Fibroblast of the conjunctiva (primary cell): ENCODE measurements at places on chromosomes 16 and 17.

GRCh38 chr17:80883831-80884735 lies 107.6 kb upstream of the CHMP6 start:
- DNase-seq = no peak

DNA sequence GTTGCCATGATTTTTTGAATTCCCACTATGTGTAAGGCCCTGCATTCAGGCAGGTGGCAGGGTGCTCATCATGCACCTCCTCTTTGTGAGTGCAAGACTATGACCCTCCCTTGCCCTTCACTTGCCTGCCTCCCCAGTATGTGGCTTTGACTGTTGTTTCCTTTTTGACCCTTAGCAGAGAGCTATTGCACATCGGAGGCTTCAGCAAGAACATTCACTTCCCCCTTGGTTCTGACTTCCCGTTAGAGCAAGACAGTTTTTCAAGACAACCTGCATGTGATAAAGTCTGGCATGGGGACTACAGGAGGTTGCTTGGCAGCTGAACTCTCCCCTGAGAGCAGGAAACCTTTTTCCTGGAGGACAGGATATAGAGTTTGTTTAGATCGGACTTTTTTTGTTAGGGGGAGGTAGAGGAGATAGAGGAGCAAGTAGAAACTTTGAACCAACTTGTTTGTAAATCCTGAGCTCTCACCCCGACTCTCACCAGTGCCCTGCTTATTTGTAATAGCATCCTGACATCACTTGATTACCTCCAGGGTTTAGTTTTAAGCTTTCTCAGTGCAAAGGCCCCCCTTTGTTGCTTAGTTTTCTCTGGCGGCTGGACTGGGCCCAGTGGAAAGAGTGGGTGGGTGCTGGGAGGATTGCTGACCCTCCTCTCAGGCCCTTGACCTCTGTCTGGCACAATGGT lies 34.3 kb downstream of the LIMD2 start:
- DNase-seq = no peak

GRCh38 chr16:27174007-27174406 lies 29.3 kb upstream of the KDM8 start:
- DNase-seq = no peak

DNA sequence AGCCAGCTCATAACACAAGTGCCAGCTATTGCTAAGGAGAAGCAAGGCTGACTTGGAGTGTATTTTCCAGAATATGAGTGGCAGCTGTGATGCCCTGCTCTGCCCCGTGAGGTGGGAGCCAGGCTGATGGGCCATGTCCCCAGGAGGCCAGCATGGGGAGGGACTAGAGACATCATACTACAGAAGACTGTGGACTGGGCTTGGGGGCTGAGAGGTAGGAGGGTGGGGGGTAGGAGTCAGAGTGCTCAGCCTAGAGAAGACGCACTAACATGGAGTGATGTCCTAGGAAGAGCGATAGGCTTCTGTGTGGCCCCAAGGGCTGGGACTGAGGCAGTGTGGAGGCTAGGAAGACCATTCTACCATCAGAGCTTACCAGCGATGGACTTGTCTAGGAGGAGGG lies 143.7 kb downstream of the WSCD1 start:
- DNase-seq = no peak
